AG09319 (cell line): ENCODE measurements at places on chromosomes 11 and 22.

GRCh38 chr11:121152764-121153163, 51.7 kb downstream of the TECTA start:
- DNase-seq, result no peak

- DNase-seq, result no peak
These were observed 2.6 kb downstream of the CHRM1 start for GRCh38 chr11:62918531-62918930.

- DNase-seq, result no peak
These were observed 24.0 kb upstream of the RIC3 start for GRCh38 chr11:8192896-8193209.

- DNase-seq, result no peak
These were observed 88.5 kb upstream of the SYT13 start for GRCh38 chr11:45374653-45375059.

DNA sequence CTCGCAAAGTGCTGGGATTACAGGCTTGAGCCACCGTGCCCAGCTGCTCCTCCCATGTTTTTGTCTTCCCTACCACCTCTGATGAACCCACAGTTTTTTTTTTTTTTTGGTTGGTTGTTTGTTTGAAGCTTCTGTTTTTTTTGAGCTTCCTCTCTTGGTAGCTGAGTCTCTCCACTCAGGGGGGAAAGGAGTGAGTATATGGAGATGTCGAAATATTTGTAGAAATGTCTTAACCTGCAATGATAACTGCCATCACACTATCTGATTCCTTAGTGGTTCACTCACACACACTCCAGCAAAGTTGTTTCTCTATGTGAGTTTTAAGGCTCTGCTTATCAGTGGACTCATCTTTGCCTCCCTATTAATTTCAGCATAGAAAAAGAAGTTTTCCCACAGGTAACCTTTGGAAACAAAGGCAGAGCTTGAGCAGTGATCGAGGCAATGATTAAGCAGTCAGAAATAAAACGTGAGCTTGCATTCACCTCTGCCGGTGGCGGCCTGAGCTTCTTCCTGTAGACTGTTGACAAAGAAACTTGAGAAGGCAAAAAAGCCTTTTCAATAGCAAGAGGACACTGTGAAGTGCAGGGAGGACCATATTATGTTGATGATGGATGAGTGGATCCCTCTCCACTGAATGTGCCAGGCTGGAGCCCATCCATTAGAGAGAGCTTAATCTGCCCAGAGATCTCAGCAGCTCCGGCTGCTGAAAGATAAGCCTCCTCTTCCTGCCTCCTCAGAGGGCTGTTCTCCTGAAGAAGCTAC, 29.0 kb upstream of the RASSF10 start:
- no peak for DNase-seq

DNA sequence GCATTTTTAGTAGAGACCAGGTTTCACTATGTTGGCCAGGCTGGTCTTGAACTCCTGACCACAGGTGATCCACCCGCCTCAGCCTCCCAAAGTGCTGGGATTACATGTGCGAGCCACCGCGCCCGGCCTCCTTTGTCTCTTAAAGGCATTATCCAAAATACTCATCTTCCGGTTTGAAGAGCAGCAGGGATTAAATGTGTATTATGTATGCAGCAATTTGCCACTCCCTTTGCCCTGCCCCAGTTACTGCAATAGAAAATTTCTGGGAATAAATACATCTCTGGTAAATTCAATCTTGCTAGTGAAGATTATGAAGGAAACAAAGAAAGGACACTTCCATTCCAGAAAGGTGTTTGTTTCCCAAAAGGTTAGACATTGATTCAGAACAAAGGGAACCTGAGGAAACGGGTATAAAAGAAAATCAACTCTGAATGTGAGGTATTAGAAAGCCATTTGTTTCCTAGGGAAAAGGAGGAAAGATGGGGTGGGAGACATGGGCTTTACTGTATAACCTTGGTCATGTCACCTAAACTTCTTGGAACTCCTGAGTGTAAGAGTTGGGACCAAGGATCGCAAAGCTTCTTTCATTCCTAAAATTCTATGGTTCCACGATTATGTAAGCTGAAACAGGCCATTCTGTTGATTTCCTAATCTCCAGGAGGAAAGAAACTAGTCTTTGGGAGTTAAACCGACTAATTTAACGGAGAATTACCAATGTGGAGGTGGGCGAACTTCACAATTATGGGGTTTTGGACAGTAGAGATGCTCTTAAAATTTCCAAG, 959 bp upstream of the HIPK3 start:
- DNase-seq, result no peak

GRCh38 chr22:49326558-49326957, 501.1 kb downstream of the BRD1 start:
- no peak for DNase-seq

DNA sequence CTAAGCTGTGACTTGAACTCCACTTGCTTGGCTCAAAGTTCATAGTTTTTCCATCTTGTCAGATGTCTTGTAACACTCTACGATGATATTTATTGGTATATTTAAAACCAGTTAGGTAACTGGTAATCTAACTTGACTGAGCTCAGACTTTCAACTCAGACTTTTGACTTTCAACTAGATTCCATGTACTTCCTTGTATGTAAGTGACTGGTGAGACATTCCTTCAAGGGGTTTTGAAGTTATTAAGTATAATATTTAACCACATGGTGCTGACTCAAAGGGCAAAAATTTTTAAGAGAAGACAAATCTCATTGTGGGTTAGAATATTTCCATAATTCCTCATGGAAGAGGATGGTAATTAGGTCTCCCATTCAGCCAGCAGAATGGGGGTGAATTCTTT, 631.3 kb upstream of the ANO5 start:
- DNase-seq, result no peak

- DNase-seq, result no peak
These were observed 155.1 kb downstream of the SPON1 start for GRCh38 chr11:14117632-14118031.

- no peak for DNase-seq
These were observed 3.1 kb downstream of the ARHGAP1 start for GRCh38 chr11:46697303-46697702.

DNA sequence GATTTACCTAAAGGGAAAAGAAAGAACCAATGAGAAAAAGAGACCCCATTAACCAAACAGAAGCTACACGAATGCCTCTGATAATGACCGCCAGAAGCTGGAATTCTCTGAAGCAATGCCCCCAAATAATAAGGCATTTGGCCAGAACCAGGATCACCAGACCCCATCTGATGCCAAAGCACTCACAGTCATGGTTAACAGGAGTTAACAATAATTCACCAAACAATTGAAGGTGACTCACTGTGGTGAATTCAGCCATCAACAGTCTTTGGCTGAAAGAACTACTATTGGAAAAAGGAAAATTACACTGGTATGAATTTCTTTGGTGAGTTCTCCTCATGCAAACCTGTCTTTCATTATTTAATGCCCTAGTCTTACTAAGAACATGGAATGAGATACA, 21.9 kb upstream of the NFRKB start:
- no peak for DNase-seq

- DNase-seq, result no peak
These were observed 1.5 kb upstream of the HMOX1 start for GRCh38 chr22:35379146-35379993.

DNA sequence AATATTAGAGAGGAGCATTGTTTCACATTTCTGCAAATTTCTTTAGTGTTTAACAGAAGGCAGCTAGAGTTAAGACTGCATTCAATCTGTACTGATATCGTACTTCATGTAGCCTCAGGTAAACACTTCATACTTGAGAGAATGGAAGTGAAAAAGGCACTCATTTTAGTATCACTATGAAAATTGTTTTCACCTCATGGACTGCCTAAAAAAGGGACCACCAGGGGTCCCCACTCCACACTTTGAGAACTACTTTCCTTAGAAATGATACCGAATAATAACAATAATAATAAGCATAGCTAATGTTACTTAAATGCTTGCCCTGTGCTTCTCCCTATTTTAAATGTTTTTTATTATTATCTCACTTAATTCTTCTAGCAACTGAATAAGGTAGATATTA, 95.1 kb downstream of the BLID start:
- DNase-seq, result no peak

GRCh38 chr11:2444821-2445745, at the start of gene KCNQ1:
Gene KCNQ1 (plus strand): TSS chr11:2445008. CDS start chr11:2445099, 91 bp downstream.
- DNase-seq, result no peak
